ENCODE measurements at places on chromosomes 3 and 15.

DNA sequence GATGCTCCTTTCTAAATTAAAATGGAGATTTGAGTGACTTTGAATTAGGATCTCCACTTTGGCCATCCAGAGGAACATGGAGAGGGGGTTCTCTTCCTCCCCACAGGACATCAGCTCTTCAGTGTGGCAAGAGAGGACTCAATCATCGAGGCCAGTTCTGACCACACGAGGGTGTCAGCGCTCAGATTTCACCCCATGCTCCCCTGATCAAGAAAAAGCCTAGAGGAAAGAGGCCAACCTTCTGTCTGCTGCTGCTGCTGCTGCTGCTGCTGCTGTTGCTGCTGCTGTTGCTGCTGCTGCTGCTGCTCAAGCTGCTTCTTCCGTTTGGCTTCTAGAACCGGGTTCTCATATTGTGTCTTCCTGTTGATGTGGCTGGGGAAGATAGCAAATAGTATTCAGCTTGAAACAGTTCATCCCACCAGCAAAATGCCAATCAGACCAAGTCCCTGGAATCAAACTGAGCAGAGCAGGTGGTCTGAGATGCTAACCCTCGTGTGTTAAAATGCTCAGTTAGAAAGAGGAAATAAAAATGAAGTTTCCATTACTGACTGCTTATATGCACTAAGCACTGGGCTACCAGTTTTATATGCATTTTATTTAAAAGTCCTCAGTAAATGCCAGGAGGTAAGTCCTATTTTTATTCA is 599.0 kb downstream of the MAGI1 start:
- DNase-seq: peak; percentile 88

- no peak for DNase-seq
Measured at GRCh38 chr3:189833266-189833665, 202.1 kb downstream of the TP63 start.

- no peak for DNase-seq
Measured at GRCh38 chr3:174352227-174352626, 506.9 kb upstream of the NAALADL2 start.

DNA sequence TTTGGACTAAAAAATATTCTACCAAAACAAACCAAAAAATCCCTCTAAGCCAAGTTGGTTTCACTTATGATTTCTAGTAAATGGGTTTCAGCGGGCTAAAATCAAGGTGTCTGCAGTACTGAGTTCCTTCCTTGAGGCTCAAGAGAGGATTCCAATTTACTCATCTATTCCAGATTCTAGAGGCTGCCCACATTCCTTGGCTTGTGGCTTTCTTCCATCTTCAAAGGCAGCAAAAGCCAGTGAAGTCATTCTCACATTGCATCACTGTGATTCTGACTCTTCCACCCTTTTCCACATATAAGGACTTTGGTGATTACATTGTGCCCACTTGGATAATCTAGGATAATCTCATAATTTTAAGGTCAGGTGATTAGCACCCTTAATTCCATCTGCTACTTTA is 48.1 kb downstream of the DPPA2 start:
- no peak for DNase-seq

- no peak for DNase-seq
Measured at GRCh38 chr3:119340446-119340845, 46.3 kb downstream of the ARHGAP31 start.

- DNase-seq: peak; percentile 33
Measured at GRCh38 chr3:47163169-47164006, 525 bp downstream of the SETD2 start.

- DNase-seq: peak; percentile 32
Measured at GRCh38 chr15:100140527-100141308, 201.1 kb downstream of the ADAMTS17 start.

DNA sequence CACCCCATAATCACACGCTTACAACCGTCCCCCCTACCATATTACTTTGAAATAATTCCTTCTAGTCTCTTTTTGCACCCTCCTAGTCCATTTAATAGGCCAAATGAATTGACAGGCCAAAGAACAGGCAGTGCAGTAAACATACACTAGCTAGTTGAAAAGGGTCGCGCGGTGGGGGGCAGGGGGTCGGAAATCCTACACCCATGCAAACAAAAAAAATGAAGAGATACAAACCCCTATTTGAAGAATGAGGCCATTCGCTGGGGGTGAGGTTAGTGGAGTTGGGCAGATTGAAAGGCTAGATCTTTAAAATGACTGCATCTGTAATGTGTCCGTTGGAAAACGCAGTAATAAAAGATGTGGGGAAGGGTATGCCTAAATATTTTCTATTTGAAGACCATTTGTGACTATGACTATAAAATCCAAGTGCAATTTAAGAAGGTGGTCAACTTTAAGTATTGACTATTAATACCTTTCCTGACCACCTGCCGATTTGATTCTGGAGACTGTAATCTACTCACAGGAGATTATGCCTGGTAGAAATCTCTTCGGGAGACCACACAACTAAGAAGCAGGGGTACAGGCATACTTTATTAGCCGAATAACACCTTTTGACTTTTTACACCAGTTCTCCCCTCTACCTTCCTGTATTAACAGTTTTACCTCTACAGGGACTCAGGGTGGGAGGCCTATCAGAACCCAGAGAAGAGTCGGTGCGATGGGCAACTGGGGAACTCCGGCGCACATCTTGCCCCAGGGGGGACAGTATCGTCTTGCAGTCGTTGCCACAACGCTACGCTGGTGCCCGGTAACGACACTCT is 762 bp upstream of the ARL6 start:
- DNase-seq: no peak

GRCh38 chr3:121852256-121852655 is 17.2 kb downstream of the EAF2 start:
- DNase-seq: peak; percentile 25

- no peak for DNase-seq
Measured at GRCh38 chr3:195421400-195421799, 21.4 kb downstream of the ACAP2 start.

Data from umbilical cord (tissue), 2 donors.